ENCODE measurements at places on chromosomes 6 and 20.

GRCh38 chr6:126107475-126108166, 121.3 kb downstream of the TRMT11 start:
- no peak for DNase-seq

GRCh38 chr20:46814366-46815232, 80.0 kb upstream of the EYA2 start:
- DNase-seq, result peak; percentile 39

DNA sequence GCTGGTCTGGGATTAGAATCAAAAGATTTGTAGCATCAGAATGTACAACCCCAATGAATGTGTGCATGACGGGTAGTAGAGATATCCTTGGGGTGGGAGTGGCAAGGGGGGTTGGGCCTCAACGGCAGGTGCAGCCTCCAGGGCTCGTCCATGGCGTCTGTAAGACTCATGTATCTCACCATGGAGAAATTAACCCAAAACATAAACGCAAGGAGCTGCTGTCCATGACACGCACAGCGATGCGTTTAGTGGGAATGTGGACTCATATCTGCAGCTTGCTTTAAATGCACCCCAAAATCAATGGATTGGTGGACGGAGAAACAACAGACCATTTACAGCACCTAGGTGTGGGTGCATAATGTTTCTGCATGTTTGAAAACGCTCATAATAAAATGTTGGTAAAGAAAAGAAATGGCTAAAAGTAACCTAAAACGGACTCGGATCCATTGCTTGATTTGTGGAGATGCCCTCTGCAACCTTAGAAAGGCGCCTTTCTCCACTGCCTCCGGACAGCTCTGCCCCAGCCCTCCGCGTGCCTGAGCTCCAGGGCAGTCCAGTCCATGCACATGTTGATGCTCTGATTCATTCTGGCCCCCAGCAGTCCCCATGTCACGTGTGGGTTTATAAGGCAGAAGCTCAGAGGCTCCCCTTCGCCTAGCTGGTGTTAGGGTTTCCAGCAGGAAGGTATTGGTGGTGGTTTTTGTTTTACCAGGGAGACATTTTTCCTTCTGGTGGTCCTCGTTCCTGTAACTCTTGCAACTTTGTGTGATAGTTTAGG, 24.5 kb downstream of the PYGB start:
- no peak for DNase-seq

DNA sequence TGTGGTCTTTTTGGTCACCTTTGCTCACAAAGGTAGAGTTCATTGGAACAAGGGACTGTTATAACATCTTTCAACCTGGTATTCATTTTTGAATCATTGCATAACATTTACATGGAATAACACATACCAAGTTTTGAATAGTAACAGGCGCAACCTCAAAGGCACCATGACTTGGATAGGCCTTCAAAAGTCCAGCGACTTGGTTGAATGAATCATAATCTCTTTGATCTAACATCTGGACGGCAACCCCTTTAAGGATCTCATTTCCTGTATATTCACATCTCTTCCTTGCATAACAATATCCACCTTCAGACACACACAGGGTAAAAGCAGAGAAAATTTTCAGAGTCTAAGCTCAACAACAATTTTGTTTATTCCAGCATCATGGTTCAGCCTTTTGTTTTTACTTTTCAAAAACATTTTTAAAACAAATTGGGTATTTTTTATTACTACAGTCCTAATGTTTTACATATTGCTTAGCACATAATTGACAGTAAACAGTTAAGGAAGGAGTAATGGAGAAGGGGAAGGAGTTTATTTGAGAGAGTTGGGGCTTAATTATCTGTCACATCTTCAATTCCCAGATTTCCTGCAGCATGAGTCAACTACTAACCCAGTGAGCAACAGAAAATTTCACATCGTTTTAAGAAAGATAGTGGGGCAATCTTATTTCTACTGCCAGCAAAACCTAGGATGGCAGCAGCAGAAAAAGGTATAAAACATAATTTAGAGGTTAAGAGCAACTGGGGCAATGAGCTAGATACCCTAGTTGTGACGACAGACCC, 41.8 kb upstream of the F13A1 start:
- no peak for DNase-seq

- DNase-seq, result no peak
Measured at GRCh38 chr6:139496654-139497344, 122.4 kb upstream of the CITED2 start.

DNA sequence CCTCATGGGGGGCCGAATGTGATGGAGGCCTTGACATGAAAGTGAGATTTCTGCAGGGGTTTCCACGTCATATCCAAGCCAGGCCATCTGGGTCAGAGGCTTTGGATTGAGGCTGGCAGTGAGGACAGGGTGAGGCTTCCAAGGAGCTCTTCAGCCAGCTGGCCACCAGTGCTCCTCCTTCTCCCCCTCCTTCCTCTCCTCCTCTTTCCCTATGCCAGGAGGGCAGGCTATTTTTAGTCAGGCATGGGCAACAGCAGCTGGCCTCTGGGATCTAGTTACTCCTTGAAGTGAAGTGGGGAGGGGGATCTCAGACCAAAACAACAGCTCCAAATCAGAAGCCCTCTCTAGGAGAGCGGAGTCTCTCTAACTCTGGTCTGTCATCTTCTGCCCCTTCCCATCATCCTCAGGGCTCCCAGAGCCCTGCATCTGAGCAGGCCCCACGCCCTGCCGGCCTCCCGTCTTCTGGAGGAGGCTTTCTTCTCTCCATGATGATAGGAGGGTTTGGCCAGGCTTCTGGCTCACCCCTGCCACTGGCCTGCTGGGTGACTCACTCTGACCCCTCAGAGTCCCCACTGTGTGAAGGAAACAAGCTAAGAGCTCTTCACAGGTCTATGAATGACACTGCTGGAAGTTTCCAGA, 612 bp downstream of the TNNC2 start:
- DNase-seq, result no peak

DNA sequence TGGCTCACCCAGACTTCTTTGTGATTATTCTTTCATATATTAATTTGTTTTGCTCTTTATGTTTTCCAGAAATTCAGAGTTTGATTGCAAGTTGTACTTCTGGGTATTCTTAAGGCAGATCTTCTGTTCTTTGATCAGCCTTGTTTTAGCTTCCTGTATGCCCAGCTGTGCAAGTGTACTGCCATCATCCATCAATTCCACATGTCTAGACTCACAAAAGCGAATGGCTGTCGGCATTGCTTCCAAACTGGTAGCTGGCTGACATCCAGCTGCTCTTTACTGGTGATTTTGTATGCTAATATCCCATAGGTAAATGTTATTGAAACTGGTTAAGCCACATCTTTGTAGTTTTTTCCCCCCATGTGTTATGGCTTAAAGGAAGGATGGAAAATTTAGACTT, 1084.8 kb upstream of the CITED2 start:
- no peak for DNase-seq

- no peak for DNase-seq
Measured at GRCh38 chr6:110625883-110626282, 149.5 kb upstream of the SLC22A16 start.

- DNase-seq, result no peak
Measured at GRCh38 chr6:167907837-167908681, 81.3 kb downstream of the AFDN start.

DNA sequence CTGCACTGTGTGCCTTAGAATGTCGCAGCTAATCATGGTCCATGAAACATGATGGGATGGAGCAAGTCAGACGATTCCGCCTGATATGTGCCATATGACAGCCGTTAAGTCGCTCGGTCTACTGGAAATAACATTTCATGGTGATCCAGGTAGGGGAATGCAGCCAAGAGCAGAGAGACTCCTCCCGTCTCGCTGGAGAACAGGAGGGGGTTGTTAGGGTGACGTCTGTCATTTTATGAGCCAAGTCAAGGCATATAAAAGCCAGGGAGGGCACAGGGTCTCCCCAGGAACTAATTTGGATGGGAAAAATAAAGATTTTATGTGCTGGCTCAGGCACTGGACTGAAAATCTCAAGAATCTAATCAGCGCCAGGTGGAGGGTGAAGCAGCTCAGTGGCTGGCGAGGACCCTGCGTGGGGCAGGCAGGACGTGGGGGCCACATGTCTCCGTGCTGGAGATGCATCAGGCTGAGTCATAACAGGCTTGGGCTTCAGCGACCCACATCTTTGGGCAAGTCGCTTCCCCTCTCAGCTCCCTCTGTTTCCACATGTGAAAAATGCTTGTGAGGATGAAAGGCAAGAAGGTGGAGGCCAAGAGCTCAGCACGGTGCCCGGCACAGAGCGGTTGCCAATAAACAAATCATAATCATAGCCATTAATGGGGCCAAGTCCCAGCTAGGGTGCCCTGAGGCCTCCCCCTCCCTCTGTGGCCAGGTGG, 234.6 kb downstream of the ANKRD60 start:
- no peak for DNase-seq

GRCh38 chr20:41094353-41095055, 42.8 kb upstream of the PLCG1 start:
- DNase-seq, result no peak

DNA sequence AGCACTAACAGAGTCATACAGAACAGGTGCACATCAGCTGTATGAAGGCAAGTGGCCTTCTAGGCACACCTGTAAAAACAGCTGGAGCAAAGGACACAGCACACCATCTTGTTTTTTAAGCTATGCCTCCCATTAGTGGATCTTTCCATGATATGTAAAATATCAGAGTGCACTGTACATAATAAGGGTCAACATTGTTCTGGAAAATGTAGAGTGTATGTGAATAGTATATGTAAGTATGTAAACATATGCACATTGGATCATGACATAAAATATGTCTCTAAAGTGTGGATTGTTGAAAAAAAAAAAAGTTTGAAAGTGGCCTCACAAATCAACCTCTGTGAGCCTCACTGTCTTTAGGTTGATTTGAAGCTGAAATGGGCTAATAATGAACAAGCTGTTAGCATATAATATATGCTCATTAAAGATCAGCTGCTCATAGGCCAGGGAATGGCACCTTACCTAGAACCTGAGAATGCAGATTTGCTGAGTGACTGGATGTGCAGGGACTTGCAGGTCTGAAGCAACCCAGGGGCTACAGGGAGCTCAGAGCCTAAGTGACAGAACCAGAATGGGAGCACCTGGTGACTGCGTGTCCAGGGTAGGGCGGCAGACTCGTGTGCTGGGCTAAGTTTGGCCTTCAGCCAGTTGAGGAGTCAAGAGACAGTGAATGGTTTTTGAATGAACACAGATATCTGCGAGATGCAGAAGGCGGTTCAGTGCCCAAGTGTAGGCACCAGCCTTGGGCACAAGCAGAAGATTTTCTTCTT, 198.6 kb downstream of the TMEM242 start:
- no peak for DNase-seq

GRCh38 chr6:57267586-57268293, 45.6 kb upstream of the RAB23 start:
- DNase-seq, result peak; percentile 96

- peak; percentile 46 for DNase-seq
Measured at GRCh38 chr6:4059115-4059777, 19.7 kb downstream of the FAM217A start.

- DNase-seq, result no peak
Measured at GRCh38 chr20:50668326-50668725, 23.0 kb downstream of the RIPOR3 start.

GRCh38 chr20:62088258-62089127, 22.8 kb upstream of the TAF4 start:
- peak; percentile 84 for DNase-seq

DNA sequence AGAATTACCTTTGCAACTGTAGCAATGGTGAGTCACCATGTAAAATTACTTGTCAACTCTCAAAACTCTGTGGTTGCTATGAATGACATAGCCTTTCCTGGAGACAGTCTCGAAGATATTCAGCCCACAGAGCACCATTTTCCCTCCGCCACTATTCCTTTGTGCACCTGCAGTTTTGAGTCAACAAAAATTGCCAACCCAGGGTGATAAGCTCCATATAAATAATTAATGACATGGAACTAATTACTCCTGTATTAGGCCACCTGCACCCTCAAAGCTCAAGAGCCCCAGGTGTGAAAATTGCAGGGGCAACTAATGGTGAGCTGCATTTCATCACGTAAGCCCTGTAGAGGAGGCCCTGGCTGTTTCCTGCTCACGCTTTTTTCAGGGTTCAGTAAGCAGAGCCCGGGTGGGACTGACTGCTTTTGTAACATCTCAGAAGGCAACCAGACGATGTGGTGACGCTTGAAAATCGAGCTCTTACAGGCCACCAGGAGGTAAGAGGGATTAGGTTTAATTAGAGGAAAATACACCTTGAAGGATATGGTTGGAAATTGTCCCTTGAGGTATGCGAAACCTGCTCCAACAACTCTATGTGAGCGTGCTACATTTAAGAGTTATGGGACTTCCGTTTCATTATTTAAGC, 70.8 kb downstream of the BMP2 start:
- DNase-seq, result no peak

DNA sequence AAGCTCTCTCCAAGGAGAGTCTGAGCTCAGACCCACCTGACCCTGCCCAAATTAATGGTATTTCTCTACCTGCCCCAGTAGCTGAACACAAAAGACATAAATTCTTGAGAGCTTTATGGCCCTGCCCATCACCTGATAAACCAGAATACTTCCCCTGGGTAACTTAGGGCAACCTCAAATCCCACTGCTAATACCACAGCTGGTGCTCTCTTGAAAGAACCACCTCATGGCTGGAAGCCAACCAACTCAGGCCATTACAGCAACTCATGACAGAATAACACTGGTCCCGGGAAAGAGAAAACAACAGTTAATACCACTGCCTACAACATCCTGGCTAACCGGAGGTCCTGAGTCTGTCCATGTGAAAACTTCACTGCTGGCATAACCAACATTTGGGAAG, 328.6 kb downstream of the NKAIN2 start:
- DNase-seq, result no peak

DNA sequence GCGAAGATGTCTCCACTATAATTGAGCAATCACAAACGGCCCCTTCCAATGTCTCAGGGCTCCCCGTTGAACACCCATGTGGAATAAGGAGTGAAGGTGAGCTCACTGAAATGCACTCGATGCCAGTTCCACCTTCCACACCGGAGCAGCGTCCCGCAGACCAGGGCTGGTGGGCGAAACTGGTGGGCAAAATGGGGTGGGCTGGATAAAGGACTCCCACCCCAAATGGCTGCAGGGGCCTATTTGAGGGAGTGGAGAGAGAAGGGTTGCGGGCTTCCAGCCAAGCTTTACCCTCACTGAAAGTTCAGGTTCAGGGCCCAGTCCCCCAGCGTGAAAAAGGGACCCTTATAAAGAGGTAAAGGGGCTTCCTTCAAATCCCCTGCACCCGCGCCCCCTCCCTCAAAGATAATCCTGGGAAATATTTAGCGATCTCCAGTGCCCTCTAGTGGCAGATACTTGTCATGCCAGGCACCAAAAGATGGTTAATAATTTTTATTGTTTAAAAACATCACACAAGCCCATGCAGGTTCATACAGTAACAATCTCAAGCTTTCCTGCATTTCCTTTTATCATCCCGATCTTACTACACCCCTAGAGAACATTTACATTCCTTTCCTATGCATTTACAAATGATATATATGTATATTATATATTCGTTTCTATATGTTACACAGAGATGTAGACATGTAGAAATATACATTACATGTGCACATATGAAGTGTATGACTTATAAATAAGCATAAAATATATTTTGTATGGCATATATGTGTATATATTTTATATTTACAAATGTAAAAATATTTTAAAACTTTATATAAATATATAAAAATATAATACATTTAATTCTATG, 58.2 kb upstream of the NKX2-2 start:
- DNase-seq, result no peak

- DNase-seq, result no peak
Measured at GRCh38 chr20:44720997-44721784, 6.0 kb downstream of the CCN5 start.

- no peak for DNase-seq
Measured at GRCh38 chr20:45897289-45897688, 6.2 kb downstream of the CTSA start.
